ENCODE measurements at places on chromosomes 4 and X.
A peak's percentile ranks its signal among the peaks of the same experiment; 100 is the strongest.

DNA sequence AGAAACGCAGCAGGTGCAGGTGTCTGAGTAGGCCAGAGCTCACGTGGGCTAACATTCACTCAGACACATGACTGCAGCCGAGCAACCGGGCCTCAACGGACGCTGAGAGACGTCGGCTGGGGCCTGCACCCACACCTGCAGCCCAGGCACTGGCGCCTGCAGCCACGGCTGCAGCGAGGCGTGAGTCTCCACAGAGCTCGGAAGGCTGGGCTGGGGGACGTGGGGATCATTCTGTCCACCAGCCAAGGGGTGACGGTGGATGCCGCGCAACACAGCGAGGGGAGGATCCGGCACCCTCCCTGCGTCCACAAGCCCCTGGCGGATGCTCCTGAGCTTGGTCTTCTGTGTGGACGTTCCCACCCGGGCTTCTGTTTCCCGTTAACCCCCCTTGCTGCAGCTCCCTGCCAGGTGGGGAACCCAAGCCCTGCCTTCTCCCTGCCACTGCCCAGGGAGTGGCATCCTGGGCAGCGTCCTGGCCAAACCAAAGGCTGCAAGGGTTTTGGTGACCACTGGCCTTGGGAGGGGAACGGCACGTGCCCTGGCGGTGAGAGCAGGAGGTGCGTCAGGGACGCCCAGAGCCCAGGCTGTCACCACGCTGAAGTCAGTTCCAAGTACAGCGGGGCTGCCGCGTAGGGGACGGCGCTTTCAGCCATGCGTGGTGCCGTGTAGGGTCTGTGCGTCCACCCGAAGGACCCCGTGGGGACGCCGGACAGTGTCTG lies 16.3 kb downstream of the PPP2R3B start:
- DNase-seq = no peak

- DNase-seq = no peak
These were observed 481.0 kb downstream of the PRR32 start for GRCh38 chrX:127300511-127300910.

GRCh38 chr4:83205760-83206159 lies 78.8 kb downstream of the COQ2 start:
- DNase-seq = no peak

GRCh38 chr4:95541094-95541493 lies 7.7 kb downstream of the UNC5C start:
- DNase-seq = no peak

DNA sequence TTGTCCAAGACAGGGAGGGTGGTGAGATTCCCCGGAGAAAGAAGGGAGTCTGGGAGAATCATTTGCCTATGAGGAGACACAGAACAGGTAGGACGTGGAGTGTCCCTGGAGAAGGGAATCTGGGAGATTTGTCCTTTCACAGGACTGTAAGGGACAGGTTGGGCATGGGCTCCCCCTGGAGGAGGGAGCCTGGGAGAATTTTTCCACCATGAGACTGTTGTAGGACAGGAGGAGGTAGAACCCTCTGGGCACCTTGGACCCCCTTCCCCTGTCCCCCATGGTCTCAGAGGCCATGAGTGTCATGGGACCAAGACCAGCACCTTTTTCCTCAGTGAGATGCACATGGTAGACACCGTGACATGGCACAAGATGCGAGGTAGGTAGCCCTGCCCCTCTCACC lies 2.8 kb downstream of the PORCN start:
- no peak for DNase-seq

DNA sequence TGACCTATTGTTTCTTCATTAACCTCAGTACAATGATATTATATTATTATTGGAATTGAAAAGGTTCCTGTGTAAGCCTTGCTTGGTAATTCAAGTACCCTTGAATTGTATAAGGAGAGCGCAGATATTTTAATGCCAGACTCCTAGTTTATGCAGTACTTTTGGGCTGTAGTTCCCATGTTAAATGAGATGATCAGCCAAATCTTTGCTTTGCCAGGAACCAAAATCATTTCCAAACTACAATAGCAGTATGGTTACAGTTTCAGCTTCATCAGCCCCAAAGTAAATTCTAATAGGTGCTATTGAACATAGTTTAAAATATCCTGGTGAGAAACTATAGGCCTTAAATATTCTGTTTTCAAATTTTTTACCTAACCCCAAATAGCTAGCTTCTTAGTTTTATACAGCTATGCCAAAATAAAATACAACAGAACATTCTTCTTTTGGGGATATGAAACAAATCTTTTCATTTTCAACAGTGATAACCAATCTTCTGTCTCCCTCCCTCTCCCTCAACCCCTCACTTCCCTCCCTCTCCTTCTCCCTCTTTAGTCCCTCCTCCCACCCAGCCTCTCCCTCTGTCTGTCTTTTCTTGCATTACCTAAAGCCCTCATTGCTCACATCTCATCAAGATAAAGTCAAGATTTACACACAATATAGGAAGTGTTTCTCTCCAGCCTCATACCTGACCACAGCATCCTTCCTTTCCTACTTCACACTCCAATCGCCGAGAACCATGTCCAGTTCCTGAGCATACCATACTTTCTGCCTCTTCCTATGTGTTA lies 190.1 kb downstream of the SHROOM3 start:
- no peak for DNase-seq

DNA sequence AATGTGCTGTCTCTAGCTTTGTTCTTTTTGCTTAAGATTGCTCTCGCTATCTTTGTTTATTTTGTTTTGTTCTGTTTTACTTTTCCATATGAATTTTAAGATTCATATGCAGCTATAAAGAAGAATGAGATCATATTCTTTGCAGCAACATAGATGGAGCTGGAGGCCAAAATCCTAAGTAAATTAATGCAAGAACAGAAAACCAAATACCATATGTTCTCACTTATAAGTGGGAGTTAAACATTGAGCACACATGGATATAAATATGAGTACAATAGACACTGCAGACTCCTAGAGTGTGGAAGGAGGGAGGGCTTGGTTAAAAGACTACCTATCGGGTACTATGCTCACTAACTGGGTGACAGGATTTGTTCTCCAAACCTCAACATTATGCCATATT lies 237.8 kb downstream of the TRAM1L1 start:
- DNase-seq = no peak

- DNase-seq = no peak
These were observed 11.3 kb upstream of the PLAC1 start for GRCh38 chrX:134669378-134670098.

DNA sequence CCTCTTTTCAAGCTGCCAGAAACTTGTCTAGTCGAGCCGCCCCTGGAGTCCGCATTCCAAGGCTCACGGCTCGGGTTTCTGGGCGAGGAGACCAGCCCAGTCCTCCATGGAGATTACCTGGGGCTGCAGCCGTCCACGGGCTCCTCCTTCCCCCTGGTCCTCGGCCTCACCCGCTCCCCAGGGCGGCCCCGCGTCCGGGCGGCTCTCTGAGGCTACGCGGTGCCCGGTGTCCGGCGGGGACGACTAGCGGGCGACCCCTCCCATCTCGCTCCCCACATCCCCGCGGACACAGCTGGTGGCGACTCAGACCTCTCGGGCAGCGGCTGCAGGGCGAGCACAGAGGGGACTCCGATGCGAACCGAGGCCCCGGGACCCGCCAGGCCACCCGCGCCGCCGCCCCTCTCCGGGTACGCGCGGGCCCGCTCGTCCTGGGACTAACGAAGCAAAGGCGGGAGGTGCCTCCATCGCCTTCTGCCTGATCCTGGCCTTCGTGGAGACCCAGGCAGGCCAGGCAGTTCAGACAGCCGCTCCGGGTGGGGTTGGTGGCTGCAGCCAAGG lies 159.4 kb downstream of the TRAM1L1 start:
- DNase-seq = no peak

DNA sequence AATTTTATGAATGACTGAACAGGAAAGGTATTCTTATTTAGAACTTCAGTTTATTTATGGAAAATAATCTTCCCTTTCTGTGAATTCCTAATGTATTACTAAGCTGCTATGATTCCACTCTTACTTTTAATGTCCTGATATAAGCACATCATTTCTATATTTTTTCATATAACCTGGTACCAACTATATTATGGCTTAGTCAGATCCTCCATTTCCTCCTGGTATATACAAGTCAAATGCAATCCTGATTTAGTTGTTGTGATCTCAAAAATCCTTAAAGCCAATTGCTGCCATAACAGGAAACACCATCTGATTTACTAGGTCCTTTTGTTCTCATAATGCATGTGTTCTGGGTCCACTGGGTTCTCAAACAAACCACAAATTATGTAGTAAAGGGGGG lies 26.8 kb downstream of the TRMT2B start:
- no peak for DNase-seq

DNA sequence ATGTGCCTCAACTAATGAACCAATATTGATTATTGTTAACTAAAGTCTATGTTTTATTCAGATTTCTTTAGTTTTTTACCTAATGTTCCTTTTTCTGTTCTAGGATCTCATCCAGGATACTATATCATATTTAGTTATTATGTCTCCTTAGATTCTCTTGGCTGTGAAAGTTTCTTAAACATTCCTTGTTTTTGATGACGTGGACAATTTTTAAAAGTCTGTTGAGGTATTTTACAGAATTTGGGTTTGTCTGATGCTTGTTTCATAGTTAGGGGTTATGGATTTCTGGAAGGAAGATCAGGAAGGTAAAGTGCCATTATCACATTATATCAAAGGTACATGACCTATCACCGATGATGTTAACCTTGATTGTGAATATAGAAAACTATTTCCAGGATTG lies 18.2 kb upstream of the MCTS1 start:
- no peak for DNase-seq

- no peak for DNase-seq
These were observed 220.8 kb downstream of the SPANXN3 start for GRCh38 chrX:143296521-143296920.

DNA sequence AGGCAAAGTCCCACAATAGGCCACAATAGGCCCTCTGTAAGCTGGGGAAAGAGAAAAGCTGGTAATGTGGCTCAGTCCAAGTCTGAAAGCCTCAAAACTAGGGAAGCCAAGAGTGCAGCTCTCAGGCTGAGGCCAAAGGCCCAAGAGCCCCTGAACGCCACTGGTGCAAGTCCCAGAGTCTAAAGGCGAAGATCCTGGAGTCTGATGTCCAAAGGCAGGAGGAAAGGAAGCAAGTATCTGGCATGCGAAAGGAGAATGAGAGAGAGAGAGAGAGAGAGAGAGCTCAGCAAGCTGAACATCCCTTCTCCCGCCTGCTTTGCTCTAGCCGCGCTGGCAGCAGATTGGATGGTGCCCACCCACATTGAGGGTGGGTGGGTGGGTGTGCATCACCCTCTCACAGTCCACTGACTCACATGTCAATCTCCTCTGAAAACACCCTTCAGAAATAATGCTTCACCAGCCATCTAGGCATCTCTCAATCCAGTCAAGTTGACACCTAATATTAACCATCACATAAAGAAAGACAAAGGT lies 30.9 kb upstream of the ELF2 start:
- DNase-seq = no peak

DNA sequence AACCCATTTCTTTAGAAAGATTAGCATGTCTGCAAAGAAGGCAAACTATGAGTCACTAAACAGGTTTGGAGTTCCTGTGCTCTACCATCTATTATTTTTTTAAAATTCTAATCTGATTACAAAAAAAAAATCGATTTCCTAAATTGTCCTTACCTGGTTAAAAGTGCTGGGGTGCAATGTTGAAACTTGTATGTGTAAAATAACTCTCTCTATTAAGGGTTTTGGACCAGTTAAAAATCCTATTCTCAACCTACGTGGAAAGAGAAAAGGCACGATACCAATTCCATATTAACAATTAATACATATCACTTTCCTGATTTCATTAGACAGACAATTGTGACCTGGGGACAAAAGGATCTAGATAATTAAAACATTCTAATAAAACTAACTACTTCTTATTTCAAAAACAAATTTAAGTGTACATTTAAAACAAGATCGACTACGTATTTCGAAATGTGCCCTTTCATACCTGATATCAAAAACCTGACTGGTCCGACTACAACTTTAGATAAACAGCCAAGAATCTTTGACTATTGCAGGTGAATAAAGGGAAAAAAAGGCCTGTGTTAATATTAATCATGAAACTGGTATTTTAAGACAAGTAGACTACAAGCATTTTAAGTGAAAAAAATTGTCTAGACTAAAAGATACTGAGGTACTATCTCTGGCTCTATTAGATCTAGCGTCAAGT lies 21.2 kb downstream of the AADAT start:
- DNase-seq = no peak

- no peak for DNase-seq
These were observed at the start of gene MAP3K15 for GRCh38 chrX:19514791-19515614. Gene MAP3K15 (minus strand): TSS chrX:19515508. CDS start chrX:19515261, 247 bp downstream.

DNA sequence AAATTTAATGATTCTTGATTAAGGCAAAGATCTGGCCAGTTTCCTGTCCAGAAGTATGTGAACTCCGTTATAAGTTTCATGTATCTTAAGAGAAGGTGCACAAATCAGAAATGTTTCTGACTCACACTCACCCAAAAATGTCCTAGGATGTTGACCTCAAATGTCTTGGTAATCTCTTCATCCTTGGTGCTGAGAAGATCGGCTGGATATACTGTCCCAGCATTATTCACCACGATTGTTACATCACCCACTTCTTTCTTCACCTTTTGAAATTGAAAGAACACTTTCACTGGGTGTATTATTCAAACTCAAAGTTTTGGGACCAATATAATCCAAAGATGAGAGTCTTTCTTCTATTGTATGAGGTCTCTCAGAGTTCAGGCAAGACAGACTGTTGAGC lies 5.7 kb downstream of the HSD17B13 start:
- no peak for DNase-seq

GRCh38 chr4:47084795-47085194 lies 53.4 kb downstream of the GABRB1 start:
- DNase-seq = no peak

- DNase-seq = no peak
These were observed 802 bp downstream of the COX18 start for GRCh38 chr4:73068491-73069337.

- no peak for DNase-seq
These were observed 280.4 kb upstream of the ANXA10 start for GRCh38 chr4:167811958-167812357.

DNA sequence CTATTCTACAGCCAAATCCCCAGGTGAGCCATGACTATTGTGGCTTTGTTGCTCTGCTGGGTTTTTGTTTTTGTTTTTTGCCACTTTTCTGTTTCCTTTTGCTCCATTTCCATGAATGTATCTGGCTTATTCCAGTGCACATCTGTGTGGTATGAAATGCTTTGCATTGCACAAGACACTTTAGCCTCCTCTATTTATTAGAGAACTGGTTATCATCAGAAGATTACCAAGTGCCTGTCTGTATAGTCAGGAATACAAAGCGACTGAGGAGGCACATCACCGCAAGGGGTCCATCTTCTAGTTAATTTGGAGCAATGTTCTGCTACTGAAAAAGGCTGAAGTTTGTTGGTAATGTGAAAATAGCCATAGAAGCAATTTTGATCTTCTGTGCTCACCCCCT lies 120.8 kb downstream of the DCLK2 start:
- DNase-seq = peak; percentile 50

All from esophagus muscularis mucosa (tissue), 4 donors.